ENCODE measurements at places on chromosomes 12 and 14.

DNA sequence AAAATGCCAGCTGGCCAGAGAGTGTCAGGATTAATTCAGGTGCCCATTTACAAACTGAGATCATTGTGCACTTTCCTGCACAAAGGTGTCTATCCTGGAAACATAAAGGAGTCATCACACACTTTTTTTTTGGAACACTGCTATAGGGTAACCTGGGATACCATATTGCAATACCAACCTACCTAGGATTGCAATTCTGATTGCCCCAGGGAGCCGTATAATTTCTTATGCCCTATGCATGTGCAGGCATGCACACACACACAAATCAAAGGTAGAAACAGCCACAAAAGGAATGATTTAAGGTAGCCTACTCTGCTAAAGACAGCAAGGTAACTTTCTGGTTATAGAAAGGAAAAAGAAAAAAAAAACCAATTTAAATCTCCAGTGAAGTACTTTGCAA is 285.3 kb upstream of the KITLG start:
- no peak for DNase-seq

- no peak for DNase-seq
Observed at GRCh38 chr12:45051572-45052125, 750 bp upstream of the DBX2 start.

GRCh38 chr14:58238252-58239243 is 6.1 kb upstream of the PSMA3 start:
- peak; percentile 51 for DNase-seq

- no peak for DNase-seq
Observed at GRCh38 chr12:62658910-62659309, 192.3 kb downstream of the MON2 start.

GRCh38 chr14:28243600-28243999 is 523.0 kb upstream of the FOXG1 start:
- DNase-seq: no peak

Measured in HTR-8/SVneo (cell line).